ENCODE measurements at places on chromosomes 7 and 10.
A peak's percentile ranks its signal among the peaks of the same experiment; 100 is the strongest.

DNA sequence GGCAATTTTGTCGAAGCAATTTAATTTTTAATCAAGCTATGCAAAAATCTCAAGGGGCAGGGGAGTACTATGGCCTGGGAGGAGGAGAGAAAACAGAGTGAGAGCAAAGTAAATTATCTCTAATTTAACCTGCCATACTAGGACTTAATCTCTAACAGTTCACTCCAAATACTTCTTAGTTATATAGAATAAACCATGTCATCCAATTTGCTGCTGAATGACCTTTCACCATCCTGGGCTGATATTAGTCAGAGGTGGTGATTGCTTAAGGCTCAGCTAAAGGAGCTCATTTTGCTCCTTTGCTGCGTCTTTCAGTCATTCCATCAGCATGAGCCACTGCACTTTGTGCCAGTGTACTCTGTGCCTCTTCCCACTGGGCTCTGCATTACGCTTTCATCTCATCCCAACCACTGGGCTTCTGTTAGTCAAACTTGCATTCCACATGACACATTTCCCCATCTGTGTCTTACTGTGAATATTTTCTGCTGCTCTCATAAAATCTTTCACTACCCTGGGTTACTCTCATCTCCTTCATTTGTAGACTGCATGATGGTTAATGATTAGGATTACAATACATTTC, 84.3 kb downstream of the CD36 start:
- DNase-seq: no peak

- no peak for DNase-seq
These were observed 13.6 kb upstream of the DPYSL4 start for GRCh38 chr10:132173185-132173584.

GRCh38 chr10:119370972-119371703, 163.8 kb downstream of the GRK5 start:
- no peak for DNase-seq

GRCh38 chr10:133128126-133129070, 31.6 kb upstream of the KNDC1 start:
- peak; percentile 6 for DNase-seq

- no peak for DNase-seq
These were observed 14.5 kb upstream of the LIMK1 start for GRCh38 chr7:74069086-74069541.

DNA sequence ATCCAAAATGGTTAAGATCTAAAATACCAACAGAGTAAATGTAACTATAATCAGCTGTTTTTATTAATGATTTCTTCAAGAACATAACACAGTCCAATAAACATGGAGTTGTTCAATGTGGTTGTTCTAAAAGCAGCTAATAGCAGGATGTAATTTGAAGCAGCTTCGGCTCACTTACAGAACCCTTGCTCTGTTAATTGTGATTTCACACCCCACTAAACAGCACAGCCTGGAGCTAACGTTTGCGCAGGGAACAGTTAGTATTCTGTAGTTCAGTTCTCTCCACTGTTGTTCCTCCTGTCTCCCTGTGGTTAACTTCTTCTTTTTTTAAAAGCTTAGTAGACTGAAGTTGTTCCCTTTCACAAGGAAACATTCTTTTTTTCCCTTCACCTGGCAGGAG, 104.0 kb downstream of the GRM3 start:
- DNase-seq: no peak

- no peak for DNase-seq
These were observed 270.2 kb downstream of the FRMD4A start for GRCh38 chr10:14060320-14061070.

DNA sequence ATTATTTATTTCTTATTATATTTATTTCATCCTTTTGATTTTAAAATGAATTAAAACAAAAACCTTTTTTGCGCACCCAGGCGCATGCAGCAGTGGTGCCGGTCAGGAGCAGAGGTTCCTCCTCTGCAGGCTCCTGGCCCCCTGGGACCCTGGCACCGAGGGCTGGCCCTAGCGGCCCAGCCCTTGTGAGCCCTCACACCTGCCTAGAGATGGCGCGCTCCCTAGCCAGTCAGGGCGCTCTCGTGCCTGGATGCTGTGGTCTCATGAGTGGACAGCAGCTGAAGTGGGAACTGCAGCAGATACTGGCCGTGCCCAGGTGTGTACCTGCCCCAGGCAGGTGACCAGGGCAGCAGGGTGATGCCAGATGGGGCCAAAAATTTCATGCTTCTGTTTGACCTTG, 13.8 kb downstream of the RET start:
- DNase-seq: no peak

DNA sequence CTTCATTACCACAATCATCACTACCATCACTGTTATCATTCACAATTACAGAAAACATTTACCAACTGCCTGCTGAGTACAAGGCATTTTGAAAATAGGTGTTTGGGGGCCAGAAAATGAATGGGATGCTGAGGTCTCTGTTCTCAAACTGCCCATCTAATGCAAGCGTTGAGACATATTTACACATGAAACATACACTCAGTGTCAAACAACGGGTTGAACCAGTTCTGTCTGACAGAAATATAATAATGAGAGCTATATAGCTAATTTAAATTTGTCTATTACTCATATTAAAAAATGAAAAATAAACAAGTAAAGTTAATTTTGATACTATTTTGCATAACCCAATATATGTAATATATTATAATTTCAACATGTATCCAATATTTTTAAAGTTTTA, 303.1 kb downstream of the KCNMA1 start:
- DNase-seq: no peak

DNA sequence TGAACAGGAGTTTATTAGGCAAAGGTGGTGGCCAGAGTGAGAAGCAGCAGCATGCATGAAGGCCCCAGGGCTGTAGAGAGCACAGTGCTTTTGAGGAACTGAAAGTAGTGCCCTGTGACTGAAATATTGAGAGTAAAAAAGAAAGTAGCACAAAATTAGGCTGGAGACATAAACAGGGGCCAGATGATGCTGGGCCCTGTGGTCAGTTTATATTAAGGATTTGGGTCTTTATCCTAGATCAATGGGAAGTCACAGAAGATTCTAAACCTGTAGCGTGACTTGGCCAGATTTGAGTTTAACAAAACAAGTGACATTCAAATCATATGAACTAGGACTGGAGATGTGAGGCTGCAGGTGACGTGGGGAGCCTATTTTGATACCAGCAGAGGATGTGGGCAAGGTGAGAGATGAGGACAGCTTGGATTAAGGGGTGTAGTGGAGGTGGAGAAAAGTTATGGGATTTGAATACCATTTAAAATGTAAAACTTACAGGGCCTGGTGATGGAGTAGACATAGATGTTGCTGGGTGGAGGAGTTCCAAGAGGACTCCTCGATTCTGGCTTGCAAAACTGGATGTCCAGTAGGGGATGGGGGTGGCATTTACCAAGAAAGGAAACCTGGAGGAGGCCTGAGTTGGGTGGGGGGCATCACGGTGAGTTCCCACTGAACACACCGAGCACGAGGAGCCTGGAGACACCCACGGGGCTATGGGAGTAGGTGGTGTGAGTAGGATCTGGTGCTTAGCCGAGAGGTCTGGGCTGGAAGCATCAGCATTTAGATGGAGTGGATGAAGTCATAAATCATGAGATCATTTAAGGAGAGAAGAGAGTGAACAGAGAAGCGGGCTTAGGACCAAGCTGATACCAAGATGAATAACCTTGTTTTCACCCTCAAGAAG, 52.8 kb downstream of the HHEX start:
- no peak for DNase-seq

- DNase-seq: no peak
These were observed 44.3 kb downstream of the PFKP start for GRCh38 chr10:3111621-3112163.

GRCh38 chr10:48670978-48671913, 13.4 kb upstream of the WDFY4 start:
- no peak for DNase-seq

DNA sequence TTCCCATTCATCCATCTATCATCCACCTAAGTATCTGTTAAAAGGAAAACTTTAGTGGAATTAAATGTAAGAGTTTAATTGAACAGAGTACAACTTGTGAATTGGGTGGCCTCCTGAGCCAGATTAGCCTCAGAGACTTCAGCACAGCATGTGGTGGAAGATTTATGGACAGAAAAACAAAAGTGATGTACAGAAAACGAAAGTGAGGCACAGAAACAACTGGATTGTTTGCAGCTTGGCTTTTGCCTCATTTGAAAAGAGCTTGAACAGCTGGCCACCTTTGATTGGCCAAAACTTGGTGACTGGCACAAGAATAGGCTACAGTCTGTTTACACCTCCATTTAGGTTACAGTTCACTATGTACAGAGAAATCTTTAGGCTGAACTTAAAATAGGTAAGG, 1463.4 kb upstream of the CELF2 start:
- no peak for DNase-seq

DNA sequence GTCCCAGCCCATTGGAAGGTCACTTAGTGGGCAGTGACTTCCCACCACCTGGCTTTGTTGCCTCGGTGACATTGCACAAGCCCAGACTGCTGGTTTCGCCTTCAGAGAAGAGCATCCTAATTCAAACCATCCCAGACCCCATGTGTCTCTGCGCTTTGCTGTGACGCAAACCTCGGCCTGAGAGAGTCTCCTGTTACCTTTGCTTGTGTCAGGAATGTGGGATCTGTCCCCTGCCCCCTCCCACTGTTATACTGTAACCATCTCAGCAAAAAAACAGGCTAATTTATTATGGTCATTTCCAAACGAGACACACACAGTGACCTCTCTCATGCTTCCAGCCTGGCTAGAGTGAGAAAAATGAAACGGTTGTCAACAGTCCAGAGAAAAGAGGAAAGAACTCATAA, 25.0 kb upstream of the AQP1 start:
- no peak for DNase-seq

DNA sequence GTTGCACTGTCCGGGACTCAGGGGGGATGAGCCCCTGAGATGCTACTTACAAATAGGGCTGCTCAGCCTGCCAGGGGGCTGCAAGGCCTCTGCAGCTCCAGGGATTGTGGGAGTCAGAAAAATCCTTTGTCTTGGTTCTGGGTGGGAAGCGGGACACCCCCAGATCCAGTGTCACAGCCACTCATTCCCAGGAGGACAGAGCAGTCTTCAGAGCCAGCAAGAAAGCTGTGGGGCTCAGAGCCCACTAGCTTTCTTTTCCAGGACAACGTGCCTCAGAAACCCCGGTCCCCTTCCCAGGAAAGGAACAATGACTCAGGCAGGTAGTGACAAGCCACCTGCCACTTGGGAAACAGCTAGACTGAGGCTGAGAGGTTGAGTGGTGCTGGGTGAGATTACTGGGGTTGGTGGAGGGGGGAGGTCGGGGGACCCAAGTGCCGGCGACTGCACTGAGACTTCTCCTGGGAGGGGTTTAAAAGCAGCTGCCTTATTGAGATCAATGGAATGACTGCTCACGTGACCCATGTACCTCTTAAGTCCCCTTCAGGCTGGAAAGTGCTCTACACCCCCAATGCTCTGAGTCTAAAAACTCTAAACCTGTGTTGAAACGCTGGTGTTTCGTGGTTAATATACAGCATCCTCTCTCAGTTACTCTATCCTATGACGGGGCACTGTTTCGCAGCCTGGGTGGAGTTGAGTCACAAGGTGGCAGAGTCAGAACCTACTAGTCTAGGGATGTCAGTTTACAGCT, 123.6 kb downstream of the UBE2H start:
- DNase-seq: no peak

GRCh38 chr10:116796910-116797513, 52.3 kb upstream of the ENO4 start:
- peak; percentile 91 for DNase-seq

DNA sequence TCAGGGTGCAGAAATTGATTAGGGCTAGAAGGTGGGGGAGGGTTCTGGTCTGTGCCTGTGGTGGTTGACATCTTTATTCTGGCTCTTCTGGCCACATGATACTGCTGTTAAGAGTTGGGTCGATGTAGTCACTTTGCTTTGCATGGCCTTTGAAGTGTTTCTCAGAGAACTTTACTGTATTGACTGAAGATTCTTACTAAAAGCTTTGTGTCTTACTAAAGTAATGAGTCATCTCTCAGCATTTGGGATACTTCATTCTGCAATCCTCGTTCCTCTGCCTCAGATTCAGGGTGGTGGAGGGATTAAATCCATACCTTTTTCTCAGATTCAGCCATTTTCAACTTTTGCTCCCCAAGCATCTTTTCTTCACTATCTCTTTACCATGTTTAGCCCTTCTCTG, 38.6 kb downstream of the STEAP4 start:
- DNase-seq: no peak

GRCh38 chr10:120458432-120458831, 1.4 kb downstream of the PLPP4 start:
- no peak for DNase-seq

GRCh38 chr7:22438994-22439393, 61.0 kb downstream of the STEAP1B start:
- DNase-seq: no peak

- peak; percentile 56 for DNase-seq
These were observed 561 bp downstream of the SHTN1 start for GRCh38 chr10:117004227-117005025.

GRCh38 chr7:15821484-15822427, 135.3 kb upstream of the MEOX2 start:
- DNase-seq: no peak

- DNase-seq: no peak
These were observed 21.8 kb downstream of the CFAP69 start for GRCh38 chr7:90266808-90267207.
